Activated CD4-positive, alpha-beta memory T cell treated with anti-CD3 and anti-CD28 coated beads, Interleukin-2, amount 10 ng/mL, durations not matched to agents 7 days and 5 days (primary cell): ENCODE measurements at places on chromosomes 7 and 10. TPM values are rescaled to one million over a fixed set of nuclear protein-coding genes. Genes with fewer than 3 reads are reported as not detected.

Gene LIPJ
- not detected for total RNA-seq

DNA sequence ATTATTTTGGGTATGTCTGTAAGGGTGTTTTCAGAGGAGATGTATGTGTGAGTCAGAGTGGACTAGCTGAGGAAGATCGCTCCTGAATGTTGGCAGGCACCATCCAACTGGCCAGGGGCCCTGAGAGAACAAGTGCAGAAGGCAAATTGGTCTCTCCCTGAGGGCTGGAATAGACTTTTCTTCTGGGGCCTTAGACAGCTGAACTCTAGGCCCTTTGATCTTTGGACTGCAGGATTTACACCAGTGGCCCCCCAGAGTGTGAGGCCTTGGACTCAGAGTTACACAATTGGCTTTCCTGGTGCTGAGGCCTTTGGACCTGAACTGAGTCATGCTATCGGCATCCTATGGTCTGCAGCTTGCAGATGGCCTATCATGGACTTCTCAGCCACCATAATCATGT, 217.2 kb downstream of the REEP3 start:
- no peak for DNase-seq
- no peaks in the 10 kb centered on the region for H3K4me1 ChIP-seq
- H3K36me3 ChIP-seq: no peaks in the 10 kb centered on the region

- H3K27ac ChIP-seq: no peak overlapping the region
- peaks cover 22% of the 10 kb centered on the region for H3K27me3 ChIP-seq
- no peak for DNase-seq
- no peak overlapping the region for H3K4me3 ChIP-seq
Observed at GRCh38 chr7:44177570-44178131, 11.6 kb downstream of the GCK start.

DNA sequence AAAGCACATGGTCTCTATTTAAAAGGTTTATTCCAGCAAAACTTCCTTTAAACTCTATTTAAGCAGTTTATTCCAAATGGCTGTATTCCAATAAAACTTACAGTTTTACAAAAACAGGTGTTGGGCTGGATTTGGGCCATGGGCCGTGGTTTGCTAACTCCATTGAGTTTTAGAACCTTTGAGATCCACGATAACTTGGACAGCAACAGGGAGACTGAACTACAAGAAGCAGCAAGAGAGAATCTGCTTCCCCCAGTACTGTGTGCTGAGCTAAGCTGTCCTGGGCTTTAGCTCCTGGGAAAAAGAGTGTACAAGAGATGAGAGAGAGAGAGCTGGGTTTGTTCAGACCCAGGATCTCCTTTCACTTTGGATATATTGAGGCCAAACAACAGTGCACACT, 204.0 kb upstream of the CELF2 start:
- H3K4me3 ChIP-seq: no peak overlapping the region
- no peak overlapping the region for H3K27ac ChIP-seq
- H3K27me3 ChIP-seq: no peaks in the 10 kb centered on the region
- H3K36me3 ChIP-seq: no peaks in the 10 kb centered on the region
- no peaks in the 10 kb centered on the region for H3K4me1 ChIP-seq

- H3K27me3 ChIP-seq: peaks cover 59% of the 10 kb centered on the region
- H3K27ac ChIP-seq: no peak overlapping the region
- H3K4me1 ChIP-seq: peaks cover 6% of the 10 kb centered on the region
Observed at GRCh38 chr10:21511095-21511570, 14.3 kb downstream of the SKIDA1 start.

Gene EGR2
- 4.8 TPM for total RNA-seq

GRCh38 chr10:102157224-102157623, 5.0 kb downstream of the NOLC1 start:
- H3K4me3 ChIP-seq: no peak overlapping the region
- no peaks in the 10 kb centered on the region for H3K27me3 ChIP-seq
- H3K36me3 ChIP-seq: peaks cover 73% of the 10 kb centered on the region
- H3K4me1 ChIP-seq: peaks cover 46% of the 10 kb centered on the region
- no peak for DNase-seq

- H3K4me3 ChIP-seq: no peak overlapping the region
- no peak for DNase-seq
Observed at GRCh38 chr10:97459933-97460332, 14.0 kb downstream of the ZDHHC16 start.

DNA sequence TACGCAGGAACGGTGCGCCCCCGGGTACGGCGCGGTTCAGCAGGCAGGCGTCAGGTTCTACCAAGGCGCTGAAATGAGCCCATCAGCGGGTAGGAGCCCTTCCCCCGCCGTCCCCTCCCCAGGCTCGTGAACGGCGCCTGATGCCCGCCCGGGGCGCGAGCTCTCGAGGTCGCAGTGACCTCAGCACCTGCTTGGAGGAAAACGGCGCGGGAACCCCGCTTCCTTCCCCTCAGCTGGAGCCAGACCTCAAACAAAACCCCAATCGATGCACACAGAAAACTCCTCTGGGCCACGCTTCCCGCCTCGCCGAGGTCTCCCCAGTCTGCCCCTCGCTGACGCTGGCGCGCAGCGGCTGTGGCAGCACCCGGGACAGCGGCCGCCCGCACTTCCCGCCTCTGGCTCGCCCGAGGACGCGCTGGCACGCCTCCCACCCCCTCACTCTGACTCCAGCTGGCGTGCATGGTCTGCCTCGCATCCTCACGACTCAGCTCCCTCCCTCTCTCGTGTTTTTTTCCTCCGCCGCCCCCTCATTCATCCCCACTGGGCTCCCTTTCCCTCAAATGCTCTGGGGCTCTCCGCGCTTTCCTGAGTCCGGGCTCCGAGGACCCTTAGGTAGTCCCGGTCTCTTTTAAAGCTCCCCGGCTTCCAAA, 514 bp upstream of the GAD2 start:
- DNase-seq: no peak
- H3K27me3 ChIP-seq: peaks cover 87% of the 10 kb centered on the region
- no peak overlapping the region for H3K27ac ChIP-seq
- H3K36me3 ChIP-seq: peaks cover 16% of the 10 kb centered on the region

GRCh38 chr10:127939786-127940330, 33.0 kb downstream of the PTPRE start:
- H3K4me1 ChIP-seq: no peaks in the 10 kb centered on the region
- H3K36me3 ChIP-seq: no peaks in the 10 kb centered on the region
- no peak for DNase-seq

DNA sequence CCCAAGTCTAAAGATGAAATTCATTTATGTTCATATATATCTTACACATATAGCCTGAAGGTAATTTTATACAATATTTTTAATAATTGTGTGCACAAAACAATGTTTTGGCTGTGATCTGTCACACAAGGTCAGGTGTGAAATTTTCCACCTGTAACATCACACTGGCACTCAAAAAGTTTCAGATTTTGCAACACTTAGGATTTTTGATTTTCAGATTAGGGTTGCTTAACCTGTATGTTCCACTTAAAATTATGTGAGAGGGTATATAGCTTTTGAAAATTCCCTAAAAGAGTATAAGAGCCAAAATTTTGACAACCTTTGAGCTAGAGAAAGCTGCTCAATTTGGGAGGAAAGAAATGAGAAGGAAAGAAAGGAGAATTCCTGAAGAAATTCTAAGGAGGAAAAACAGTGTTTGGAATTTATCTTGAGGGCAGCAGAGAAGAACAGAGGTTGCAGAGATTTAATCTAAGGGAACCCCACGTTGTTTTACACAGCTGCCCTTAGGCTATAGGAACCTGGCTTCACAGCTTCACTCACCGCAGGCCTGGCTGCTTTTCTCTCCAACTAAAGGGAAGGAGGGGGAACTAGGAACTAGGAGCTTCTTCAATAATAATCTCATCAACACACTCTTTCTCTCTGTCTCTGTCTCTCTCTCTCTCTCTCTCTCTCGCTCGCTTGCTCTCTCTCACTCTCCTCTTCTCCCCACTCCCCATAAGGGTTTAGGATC, 8.5 kb downstream of the VOPP1 start:
- H3K27me3 ChIP-seq: no peaks in the 10 kb centered on the region
- no peak overlapping the region for H3K4me3 ChIP-seq
- no peak overlapping the region for H3K27ac ChIP-seq

- no peak overlapping the region for H3K27ac ChIP-seq
- peaks cover 4% of the 10 kb centered on the region for H3K27me3 ChIP-seq
- DNase-seq: no peak
- no peaks in the 10 kb centered on the region for H3K36me3 ChIP-seq
- no peak overlapping the region for H3K4me3 ChIP-seq
- no peaks in the 10 kb centered on the region for H3K4me1 ChIP-seq
Observed at GRCh38 chr7:20594023-20594422, 21.4 kb upstream of the ABCB5 start.

Gene LGI1
- not detected for total RNA-seq

DNA sequence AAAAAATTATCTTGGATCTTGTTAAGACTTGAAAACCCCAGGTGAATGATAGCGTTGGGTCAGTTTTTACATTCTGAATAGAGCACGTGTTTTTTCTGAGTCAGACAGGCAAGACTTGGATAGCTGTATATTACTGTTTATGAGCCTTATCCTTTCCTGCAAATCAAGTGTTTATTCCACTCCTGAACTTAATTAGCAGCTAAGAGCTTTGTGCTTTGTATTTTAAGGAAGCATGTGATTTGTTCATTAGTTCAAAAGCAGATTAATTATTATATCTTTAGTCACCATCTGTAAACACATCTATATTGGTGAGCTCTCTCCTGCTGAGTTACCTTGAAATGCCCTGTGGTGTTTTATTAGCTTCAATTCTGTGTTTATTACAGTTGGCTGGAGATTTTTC, 98.6 kb upstream of the PRPS1L1 start:
- H3K27me3 ChIP-seq: peaks cover 3% of the 10 kb centered on the region
- H3K4me1 ChIP-seq: no peaks in the 10 kb centered on the region
- DNase-seq: no peak
- H3K4me3 ChIP-seq: no peak overlapping the region
- no peaks in the 10 kb centered on the region for H3K36me3 ChIP-seq

GRCh38 chr7:131649003-131649541, 92.6 kb upstream of the PODXL start:
- H3K27me3 ChIP-seq: peaks cover 2% of the 10 kb centered on the region
- H3K27ac ChIP-seq: no peak overlapping the region
- no peak overlapping the region for H3K4me3 ChIP-seq
- H3K36me3 ChIP-seq: no peaks in the 10 kb centered on the region

Gene NPFFR1
- total RNA-seq: not detected

GRCh38 chr7:26684447-26684846, 179.9 kb downstream of the SKAP2 start:
- no peak for DNase-seq
- H3K27me3 ChIP-seq: peaks cover 7% of the 10 kb centered on the region
- no peak overlapping the region for H3K27ac ChIP-seq
- no peaks in the 10 kb centered on the region for H3K36me3 ChIP-seq

Gene SPDYE6
- 0.13 TPM for total RNA-seq

GRCh38 chr10:124721330-124722045, 22.7 kb downstream of the FAM53B start:
- no peak for DNase-seq
- H3K27me3 ChIP-seq: no peaks in the 10 kb centered on the region
- peaks cover 46% of the 10 kb centered on the region for H3K36me3 ChIP-seq
- peak overlapping the region; percentile 3 for H3K4me3 ChIP-seq
- peak overlapping the region; percentile 87 for H3K27ac ChIP-seq
- H3K4me1 ChIP-seq: peaks cover 95% of the 10 kb centered on the region

Gene SUN3
- not detected for total RNA-seq

- H3K4me1 ChIP-seq: no peaks in the 10 kb centered on the region
- H3K27ac ChIP-seq: no peak overlapping the region
- H3K4me3 ChIP-seq: no peak overlapping the region
- no peaks in the 10 kb centered on the region for H3K27me3 ChIP-seq
- no peak for DNase-seq
- no peaks in the 10 kb centered on the region for H3K36me3 ChIP-seq
Observed at GRCh38 chr10:60200682-60201053, 189.0 kb downstream of the ANK3 start.

DNA sequence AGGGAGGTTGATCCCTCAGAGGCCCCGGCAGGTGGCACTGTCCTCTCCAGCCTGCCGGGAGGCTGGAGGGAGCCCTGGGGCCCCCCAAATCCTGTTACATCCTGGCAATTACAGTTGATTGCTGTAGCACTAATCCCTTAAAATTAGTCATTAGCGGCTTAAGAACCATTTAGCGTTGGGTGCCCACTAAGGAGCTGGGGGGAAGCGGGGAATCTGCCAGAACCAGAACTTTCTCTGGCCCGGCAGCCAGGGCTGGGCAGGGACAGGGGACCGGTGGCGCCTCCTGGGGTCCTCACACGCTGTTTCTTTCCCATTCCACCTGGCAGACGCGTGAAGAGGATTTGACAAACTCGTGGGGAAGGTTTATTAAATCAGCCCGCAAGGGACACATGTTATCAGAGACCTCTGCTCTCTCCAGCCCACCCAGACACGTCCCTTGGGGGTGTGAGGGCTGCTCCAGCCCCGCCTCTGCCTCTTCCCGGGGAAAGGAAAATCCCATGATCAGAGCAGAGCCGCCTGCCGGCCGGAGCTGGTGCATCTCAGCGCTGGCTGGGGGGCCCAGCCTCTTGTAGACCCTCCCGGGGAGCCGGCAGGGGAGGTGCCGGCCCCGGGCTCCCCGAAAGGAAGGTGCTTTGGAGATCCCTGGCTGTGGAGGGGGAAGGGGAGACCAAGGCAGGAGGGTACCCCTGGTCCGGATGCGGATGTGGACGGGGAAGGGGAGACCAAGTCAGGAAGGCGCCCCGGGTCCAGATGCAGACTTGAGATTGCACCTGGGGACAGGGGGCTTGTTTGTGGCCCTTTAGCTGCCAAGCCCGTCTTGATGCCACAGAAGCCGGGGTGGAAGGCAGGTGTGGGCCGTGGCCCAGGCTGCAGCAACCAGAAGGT, 142.7 kb downstream of the ELFN1 start:
- H3K27ac ChIP-seq: no peak overlapping the region
- H3K4me3 ChIP-seq: no peak overlapping the region
- no peaks in the 10 kb centered on the region for H3K27me3 ChIP-seq
- no peaks in the 10 kb centered on the region for H3K4me1 ChIP-seq
- H3K36me3 ChIP-seq: no peaks in the 10 kb centered on the region

- H3K27me3 ChIP-seq: peaks cover 20% of the 10 kb centered on the region
- H3K4me1 ChIP-seq: no peaks in the 10 kb centered on the region
- no peak overlapping the region for H3K27ac ChIP-seq
- no peak for DNase-seq
- no peak overlapping the region for H3K4me3 ChIP-seq
Observed at GRCh38 chr7:28939367-28939766, 18.8 kb downstream of the TRIL start.

DNA sequence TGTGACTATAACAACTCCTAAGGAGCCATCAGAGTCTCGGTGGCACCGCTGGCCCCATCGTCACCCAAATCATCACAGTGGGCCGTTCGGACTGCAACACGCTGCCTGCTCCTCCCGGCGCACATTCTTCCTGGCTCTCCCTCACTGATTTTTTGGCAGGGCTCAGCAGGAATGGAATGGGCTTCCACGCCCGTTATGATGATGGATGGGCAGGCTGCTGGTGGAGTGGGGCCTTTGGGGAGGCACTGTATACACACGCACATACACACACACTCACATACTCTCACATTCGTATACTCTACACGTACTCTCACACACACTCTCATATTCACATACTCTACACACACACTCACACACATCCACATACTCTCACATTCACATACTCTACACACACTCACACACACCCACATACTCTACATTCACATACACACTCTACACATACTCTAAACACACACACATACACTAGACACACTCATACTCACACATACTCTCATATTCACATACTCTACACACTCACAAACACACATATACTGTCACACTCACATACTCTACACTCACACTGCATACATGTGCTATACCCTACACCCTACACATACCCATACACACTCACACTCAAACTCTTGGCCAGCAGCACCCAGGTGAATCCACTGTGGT, 99.8 kb downstream of the KCNMA1 start:
- no peaks in the 10 kb centered on the region for H3K4me1 ChIP-seq
- H3K27me3 ChIP-seq: peaks cover 1% of the 10 kb centered on the region
- no peaks in the 10 kb centered on the region for H3K36me3 ChIP-seq
